ENCODE measurements at places on chromosomes 1 and 21.
A peak's percentile ranks its signal among the peaks of the same experiment; 100 is the strongest.

GRCh38 chr1:220249522-220249921, 22.7 kb downstream of the RAB3GAP2 start:
- peaks cover 29% of the 10 kb centered on the region for H3K36me3 ChIP-seq
- no peak for DNase-seq
- H3K4me3 ChIP-seq = no peak overlapping the region

GRCh38 chr1:59645893-59646292, 168.9 kb upstream of the HOOK1 start:
- H3K36me3 ChIP-seq = no peaks in the 10 kb centered on the region
- H3K4me1 ChIP-seq = peaks cover 8% of the 10 kb centered on the region
- no peak for DNase-seq
- H3K27me3 ChIP-seq = no peaks in the 10 kb centered on the region

DNA sequence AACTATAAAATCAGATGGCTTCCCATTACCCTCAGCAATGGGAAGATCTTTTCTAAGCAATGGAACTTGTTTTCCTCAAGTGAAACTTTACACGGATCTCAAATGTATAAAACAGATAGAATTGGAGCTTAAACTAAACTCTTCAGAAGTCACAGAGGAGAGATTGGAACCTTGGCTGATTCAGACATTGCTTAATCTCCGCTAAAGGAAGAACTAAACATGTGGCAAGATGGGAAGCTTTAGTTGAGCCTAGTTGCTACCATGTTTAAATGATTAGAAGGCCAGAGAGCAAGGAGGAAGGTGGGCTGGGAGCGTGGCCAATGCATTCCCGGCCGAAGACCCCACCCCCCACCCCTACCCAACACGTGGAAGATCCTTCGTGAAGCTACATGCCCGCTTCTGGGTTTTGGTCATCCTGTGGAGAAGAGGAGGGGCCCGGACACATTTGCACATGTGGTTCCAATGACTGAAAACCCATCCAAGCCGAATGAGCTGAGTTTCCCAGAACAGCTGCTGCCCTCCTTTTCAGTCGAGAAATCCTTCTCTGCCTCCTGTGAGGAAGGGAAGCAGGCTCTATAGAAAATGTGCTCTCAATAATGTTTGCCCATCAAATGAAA, 164.3 kb downstream of the MIS18A start:
- no peaks in the 10 kb centered on the region for H3K4me1 ChIP-seq
- H3K36me3 ChIP-seq = peaks cover 2% of the 10 kb centered on the region
- DNase-seq = no peak
- H3K4me3 ChIP-seq = no peak overlapping the region
- peaks cover 4% of the 10 kb centered on the region for H3K27me3 ChIP-seq

DNA sequence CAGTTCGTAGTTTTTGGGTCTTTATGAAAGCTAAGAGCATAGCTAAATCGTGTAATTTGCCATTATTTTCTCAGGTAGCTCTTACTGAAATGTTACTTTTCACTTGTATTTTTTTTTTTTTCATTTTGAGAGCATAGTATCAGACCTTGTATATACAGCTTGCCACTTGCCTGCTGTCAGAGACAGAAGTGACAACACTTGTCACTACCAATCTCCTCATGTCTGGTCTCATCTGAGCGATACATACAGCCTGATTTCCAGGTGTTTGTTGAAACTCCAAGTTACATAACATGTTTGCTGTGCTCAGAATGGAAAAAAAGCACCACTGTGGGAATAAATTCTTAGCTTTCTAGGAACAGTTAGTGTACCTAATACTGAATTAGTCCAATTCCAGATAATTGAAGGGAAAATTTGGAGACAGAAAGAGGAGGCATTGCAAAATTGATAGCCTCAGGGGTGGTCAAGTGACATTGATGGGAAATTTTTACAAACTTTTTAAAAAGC, 621.4 kb upstream of the PKN2 start:
- no peaks in the 10 kb centered on the region for H3K27me3 ChIP-seq
- no peaks in the 10 kb centered on the region for H3K36me3 ChIP-seq
- no peak overlapping the region for H3K4me3 ChIP-seq
- no peak for DNase-seq

DNA sequence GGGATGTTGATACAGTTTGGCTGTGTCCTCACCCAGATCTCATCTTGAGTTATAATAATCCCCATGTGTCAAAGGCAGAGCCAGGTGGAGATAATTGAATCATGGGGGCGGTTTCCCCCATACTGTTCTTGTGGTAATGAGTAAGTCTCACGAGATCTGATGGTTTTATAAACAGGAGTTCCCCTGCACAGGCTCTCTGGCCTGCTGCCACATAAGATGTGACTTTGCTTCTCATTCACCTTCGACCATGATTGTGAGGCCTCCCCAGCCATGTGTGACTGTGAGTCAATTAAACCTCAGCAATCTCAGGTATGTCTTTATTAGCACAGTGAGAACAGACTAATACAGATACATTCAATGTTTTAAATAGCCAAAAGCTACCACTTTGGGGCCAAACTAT, 41.1 kb downstream of the SLC35F3 start:
- H3K36me3 ChIP-seq = no peaks in the 10 kb centered on the region
- H3K4me3 ChIP-seq = no peak overlapping the region
- no peak overlapping the region for H3K27ac ChIP-seq
- no peaks in the 10 kb centered on the region for H3K4me1 ChIP-seq
- no peak for DNase-seq

DNA sequence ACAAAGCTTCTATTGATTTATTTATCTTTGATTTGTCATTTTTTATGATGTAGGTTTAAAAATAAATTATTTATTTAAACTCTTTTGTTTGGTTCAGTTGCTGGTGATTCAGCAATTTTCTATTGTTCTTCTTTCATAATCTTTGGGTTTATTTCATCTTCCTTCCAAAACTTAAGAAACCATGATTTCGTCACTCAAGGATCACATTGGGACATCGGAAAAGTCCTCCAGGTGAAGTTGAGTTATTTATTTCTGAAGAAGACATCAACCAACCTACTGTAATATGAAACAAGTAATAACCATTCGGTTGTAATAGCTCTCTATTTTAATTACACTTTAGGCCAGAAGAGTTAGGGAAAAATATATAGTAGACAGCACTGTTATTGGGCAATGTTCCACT, 23.0 kb upstream of the WLS start:
- DNase-seq = no peak
- no peaks in the 10 kb centered on the region for H3K36me3 ChIP-seq
- peaks cover 12% of the 10 kb centered on the region for H3K4me1 ChIP-seq
- no peak overlapping the region for H3K4me3 ChIP-seq
- H3K27ac ChIP-seq = peak overlapping the region; percentile 20

- no peaks in the 10 kb centered on the region for H3K27me3 ChIP-seq
- H3K36me3 ChIP-seq = no peaks in the 10 kb centered on the region
- no peak overlapping the region for H3K4me3 ChIP-seq
- no peak for DNase-seq
Measured at GRCh38 chr1:5141750-5142149, 487.3 kb downstream of the AJAP1 start.

GRCh38 chr21:40938611-40939010, 91.7 kb upstream of the DSCAM start:
- H3K36me3 ChIP-seq = no peaks in the 10 kb centered on the region
- no peak for DNase-seq
- no peak overlapping the region for H3K27ac ChIP-seq
- H3K4me1 ChIP-seq = no peaks in the 10 kb centered on the region
- H3K4me3 ChIP-seq = no peak overlapping the region
- no peaks in the 10 kb centered on the region for H3K27me3 ChIP-seq

- DNase-seq = no peak
- no peaks in the 10 kb centered on the region for H3K36me3 ChIP-seq
- peaks cover 7% of the 10 kb centered on the region for H3K4me1 ChIP-seq
- H3K4me3 ChIP-seq = peak overlapping the region; percentile 23
- H3K27me3 ChIP-seq = no peaks in the 10 kb centered on the region
Measured at GRCh38 chr1:87806379-87807094, 477.9 kb downstream of the LMO4 start.

Measured in chondrocyte (in vitro differentiated cells).